ENCODE measurements at places on chromosomes 7 and 10.

DNA sequence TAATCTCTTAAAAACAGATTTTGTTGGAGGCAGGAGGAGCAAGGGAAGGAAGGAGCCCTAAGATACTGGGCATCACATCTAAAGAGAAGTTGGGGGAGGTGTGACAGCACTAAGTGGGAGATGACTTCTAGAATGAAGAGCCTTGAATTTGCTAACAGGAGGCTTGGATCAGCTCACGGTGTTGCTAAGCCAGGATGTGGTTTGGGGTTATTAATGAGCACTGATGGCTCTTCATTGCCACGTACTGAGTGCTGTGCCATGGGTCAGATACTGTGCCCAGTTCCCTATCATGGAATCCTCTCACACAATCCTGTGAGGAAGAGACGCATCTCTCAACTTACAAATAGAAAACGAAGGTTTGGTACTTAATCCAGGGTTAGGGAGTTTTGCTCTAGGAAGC is 78.5 kb downstream of the C7orf25 start:
- DNase-seq: no peak

- no peak for DNase-seq
Observed at GRCh38 chr7:95472581-95473161, 13.1 kb upstream of the ASB4 start.

GRCh38 chr7:102992938-102993717 is 80.3 kb downstream of the LRRC17 start:
- no peak for DNase-seq

GRCh38 chr7:14851610-14852009 is 50.9 kb downstream of the DGKB start:
- no peak for DNase-seq

GRCh38 chr7:138226001-138226476 is 149.8 kb downstream of the AKR1D1 start:
- DNase-seq: no peak

GRCh38 chr10:481628-482027 is 207.8 kb downstream of the DIP2C start:
- DNase-seq: no peak

GRCh38 chr7:23022851-23023250 is 8.9 kb upstream of the HYCC1 start:
- DNase-seq: no peak

- DNase-seq: no peak
Observed at GRCh38 chr10:129689671-129690071, 222.6 kb downstream of the MGMT start.

- DNase-seq: no peak
Observed at GRCh38 chr10:13120786-13121499, 21.0 kb downstream of the OPTN start.

- no peak for DNase-seq
Observed at GRCh38 chr7:157554393-157555238, 217.8 kb downstream of the DNAJB6 start.

DNA sequence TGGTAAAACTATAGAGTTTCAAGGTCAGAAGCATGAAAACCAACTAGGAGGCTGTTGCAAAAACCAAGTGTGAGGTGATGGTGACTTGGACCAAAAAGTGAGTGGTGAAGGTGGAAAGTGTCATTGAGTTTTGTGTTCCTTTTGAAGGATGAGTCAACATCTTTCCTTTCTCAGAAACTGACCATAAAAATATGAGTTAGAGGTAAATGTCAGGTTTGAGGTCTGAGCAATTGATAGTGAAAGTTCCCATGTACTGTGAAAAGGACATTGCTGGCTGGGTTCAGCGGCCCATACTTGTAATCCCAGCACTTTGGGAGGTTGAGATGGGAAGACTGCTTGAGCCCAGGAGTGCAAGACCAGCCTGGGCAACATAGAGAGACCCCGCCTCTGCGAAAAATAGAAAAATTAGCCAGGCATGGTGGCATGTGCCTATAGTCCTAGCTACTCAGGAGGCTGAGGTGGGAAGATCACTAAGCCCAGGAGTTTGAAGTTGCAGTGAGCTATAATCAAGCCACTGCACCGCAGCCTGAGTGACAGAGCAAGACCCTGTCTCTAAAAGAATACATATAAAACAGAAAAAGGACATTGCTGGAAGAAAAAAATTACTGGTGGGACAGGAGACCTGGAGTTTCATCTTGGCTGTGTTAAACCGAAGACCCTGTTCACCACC is 89.3 kb upstream of the ARID5B start:
- no peak for DNase-seq

- no peak for DNase-seq
Observed at GRCh38 chr7:71712653-71713180, 580.8 kb downstream of the GALNT17 start.

DNA sequence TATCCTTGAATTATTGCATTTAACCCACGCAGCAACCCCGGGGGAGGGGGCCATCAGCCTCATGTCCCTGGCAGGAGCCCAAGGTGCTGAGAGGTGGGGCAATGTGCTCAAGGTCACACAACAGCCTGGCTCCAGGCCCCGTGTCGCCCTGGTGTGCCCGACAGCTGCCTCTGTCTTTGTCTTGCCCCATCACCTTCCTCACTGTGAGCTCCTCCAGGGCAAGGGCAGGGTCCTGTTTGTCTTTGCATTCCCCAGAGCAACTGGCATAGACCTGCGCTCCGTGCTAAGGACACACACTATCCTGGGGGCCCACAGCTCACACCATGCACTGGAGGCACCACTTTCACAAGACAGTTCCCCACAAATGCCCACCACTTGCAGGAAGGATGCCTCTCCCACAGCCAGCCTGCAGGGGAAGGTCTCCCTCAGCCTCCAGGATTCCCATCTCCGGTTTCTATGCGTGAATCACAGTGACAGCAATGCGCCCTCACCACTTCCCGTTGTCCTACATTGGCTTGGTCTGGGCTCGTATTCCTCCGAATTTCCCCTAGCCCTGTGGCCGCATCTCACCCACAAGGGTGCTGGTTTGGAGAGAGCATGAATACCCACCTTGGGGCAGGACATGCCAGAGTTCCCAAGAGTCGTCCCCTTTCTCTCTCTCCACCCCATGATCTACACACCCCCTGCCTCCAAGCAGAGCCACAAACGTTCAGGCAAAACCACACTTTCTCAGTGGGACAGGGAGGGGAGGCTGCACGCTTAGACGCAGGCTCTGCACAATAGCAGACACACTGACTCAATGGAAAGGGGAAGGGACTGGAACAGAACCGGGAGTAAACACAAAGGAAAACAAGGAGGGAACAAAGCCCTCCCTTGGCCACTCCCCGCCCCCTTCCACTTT is 10.3 kb downstream of the ITPRIP start:
- DNase-seq: no peak

- DNase-seq: no peak
Observed at GRCh38 chr7:156036153-156036552, 223.9 kb upstream of the SHH start.

DNA sequence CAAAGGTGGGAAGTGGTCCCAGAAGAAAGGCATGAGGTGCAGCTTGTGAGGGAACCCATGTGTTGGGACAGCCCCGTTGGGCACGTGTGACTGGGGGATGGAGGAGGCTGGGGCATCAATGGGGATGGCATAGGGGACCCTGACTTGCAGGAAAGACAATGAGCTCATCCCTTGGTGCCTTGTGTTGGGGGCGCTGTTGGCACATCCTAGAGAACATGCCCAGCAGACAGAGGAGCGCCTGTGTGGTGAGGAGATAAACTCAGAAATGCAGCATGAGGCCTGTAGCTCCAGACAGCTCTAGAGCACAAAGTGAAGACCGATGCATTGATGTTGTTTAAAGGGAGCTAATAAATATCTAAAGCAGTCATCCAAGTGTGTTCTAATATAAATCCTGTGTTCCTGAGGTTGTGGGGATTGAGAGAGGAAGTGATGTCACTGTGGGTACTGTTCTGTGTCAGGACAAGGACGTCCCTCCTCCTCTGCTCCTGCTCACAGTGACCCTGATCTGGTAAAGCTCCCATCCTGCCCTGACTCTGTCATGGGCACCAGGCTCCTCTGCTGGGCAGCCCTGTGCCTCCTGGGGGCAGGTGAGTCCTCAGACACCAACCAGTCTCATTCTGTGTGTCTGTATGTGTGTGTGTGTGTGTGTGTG is 126.1 kb upstream of the PRSS58 start:
- no peak for DNase-seq

- DNase-seq: no peak
Observed at GRCh38 chr7:69211336-69211735, 386.9 kb upstream of the AUTS2 start.

DNA sequence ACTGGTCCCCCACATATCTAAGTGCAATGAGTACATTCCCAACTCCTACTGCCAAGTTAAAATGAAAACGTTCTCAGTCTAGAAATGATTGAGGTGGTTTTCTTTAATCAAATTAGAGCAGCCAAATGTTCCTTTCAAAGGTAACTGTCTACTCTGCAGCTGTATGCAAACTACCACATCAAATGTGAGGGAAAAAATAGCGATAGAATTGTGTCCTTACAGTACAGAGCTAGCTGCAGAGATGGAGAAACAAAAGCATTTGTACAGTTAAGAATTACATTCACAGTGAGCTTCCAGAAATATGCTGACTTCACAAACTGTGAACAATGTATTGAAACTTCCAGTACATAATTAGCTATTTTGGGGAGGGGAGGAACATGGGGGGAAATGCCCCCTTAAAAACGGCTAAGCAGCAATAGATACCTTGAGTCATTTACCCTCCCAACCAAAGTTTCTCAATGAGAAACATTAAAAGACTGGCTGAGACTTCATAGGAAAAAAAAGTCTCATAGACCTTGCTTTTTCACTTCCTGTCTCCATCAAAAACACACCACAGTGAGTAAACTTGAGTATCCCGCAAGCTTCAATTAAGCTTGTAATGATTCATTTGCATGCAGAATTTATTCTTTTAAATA is 22.9 kb downstream of the CDK6 start:
- no peak for DNase-seq

GRCh38 chr7:125618516-125618915 is 688.9 kb upstream of the POT1 start:
- DNase-seq: no peak

Measured in RKO (cell line).